CD4-positive, alpha-beta memory T cell (primary cell): ENCODE measurements at places on chromosomes 7 and 10. TPM values are rescaled to one million over a fixed set of nuclear protein-coding genes. Genes with fewer than 3 reads are reported as not detected.

Gene NXPH1
- total RNA-seq = not detected

Gene ANXA8L1
- total RNA-seq = not detected

Gene BTBD16
- total RNA-seq = not detected

Gene SLC39A12
- not detected for total RNA-seq
